Esophagus squamous epithelium (tissue), 5 donors: ENCODE measurements at places on chromosomes 7 and 10.

GRCh38 chr10:102065561-102066398, 631 bp downstream of the HPS6 start:
- DNase-seq, result no peak

GRCh38 chr10:114303556-114303955, 64.5 kb downstream of the VWA2 start:
- no peak for DNase-seq

GRCh38 chr7:133019590-133019989, 62.3 kb downstream of the CHCHD3 start:
- no peak for DNase-seq

- no peak for DNase-seq
These were observed 2.8 kb downstream of the INHBA start for GRCh38 chr7:41700044-41700471.

DNA sequence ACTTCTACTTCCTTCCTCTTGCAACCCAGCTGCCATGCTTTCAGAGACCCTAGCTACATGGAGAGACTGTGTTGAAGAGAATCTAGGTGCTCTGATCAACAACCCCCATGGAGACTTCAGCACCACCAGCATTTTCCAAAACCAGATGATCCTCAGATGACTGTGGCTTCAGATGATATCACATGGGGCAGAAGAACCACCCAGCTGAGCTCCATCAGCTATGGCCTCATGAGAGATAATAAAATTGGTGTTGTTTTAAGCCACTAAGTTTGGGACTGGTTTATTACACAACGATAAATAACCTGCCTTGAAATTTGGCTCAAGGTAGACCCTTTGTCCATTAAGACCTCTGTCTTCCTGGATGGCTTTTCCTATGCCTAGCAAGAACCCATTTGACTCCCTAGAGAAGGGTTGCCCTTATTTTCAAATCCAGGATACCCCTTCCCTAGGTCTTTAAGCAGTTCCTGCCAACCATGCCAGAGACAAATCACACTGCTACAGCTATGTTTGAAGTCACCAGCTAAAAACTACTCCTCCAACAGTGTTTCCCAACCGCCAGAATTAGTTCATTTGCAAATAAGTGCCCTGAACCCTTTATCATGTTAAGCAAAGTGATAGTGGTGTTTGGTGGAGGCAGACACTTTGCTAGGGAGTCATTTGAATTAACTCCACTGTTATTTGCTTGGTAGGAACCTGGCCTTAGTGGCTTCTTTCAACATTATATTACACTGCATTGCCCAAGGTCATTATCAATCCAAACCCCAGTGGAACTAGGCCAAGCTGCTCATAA, 136.9 kb upstream of the PALS2 start:
- no peak for DNase-seq

GRCh38 chr7:117399820-117400422, 27.4 kb downstream of the ASZ1 start:
- no peak for DNase-seq
